ENCODE measurements at places on chromosomes 7 and 10.

- DNase-seq = no peak
Measured at GRCh38 chr7:94391726-94392392, 2.8 kb upstream of the COL1A2 start.

- no peak for DNase-seq
Measured at GRCh38 chr7:126305671-126306070, 947.1 kb downstream of the GRM8 start.

DNA sequence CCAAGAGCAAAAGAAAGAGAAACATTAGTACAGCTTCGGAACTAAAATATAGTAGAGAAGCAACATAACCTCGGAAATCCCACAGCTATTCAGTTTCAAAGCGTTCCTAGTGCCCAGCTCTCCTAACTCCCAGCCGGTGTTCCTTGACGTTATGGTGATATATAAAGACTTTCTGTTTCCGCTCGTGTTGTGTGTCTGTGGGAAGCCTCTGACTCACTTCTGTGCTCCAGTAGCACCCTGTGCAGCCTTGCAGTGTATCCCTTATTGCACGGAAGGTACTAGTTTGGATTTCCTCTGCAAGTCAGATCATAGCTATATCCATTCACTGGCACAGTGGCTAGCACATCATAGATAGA, 535 bp downstream of the ASAH2B start:
- DNase-seq = peak; percentile 3

DNA sequence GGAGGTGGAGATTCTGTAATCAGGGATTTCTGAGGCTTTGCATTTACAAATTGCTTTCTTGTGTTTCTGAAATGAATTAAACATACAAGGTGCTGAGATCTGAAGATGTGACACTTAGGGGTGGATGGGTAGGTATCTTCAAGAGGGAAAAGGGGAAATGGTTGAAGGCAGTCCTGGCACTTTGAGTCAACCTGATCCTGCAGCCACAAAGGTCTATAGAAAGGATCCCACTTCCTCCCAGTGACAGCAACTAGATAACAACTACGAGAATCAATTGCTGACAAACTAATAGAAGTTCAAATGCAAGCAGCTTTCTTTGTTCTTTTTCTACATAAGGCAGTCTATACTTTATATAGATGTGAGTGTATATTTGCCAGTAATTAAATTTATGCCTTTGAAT, 553.3 kb downstream of the MDFIC start:
- DNase-seq = no peak

DNA sequence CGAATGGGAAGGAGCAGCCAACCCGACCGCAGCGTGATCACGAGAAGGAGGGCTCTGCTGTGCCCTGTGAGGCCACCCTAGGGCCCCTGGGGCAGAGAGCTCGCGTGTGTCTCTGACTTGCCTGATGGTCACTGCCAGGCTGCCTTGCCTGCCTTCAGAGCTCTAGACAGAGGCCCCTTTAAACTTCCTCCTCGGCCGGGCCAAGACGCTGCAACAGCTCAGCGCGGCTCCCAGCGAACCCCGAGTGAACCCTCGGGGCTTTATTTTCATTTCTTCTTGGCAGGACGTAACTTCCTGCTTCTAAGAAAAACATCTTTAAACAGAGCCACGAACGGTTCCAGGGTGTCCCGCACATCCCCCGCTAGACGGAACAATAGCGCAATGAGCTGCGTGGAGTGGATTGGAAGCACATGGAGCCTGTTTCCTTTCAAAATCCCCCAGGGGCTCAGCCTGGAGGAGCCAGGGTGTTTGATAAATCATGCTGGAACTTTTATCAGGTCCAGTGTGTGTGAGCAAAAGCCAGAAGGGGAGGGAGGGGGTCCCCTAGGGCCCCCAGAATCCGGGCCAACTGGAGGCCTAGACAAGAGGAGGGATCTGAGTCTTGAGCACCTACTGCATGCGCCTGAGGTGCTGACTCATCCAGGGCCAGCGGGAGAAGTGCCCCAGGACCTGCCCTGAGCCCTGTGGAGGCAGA, 134.1 kb upstream of the GDF10 start:
- DNase-seq = peak; percentile 42

- DNase-seq = no peak
Measured at GRCh38 chr10:121368347-121369025, 229.8 kb downstream of the FGFR2 start.

DNA sequence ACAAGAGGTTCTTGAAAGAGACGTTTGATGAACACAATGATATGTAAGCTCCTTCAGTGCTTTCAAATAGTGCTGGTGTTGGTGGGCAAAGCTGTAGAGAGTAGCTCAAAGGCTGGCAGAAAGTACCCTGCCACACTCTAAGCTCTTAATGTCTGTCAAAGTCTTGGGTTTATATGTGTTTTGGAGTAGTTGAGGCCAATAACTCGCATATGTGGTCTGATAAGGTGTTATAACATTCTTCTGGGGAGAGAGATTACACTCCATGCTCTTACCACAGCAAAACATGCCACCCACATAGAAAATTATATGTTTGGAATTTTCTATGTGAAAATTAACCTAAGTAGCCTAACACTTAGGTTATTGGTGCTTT, 30.8 kb upstream of the NME8 start:
- no peak for DNase-seq

- DNase-seq = no peak
Measured at GRCh38 chr10:29835055-29835454, 200.3 kb upstream of the SVIL start.

GRCh38 chr7:81501220-81501619, 268.6 kb downstream of the HGF start:
- no peak for DNase-seq

DNA sequence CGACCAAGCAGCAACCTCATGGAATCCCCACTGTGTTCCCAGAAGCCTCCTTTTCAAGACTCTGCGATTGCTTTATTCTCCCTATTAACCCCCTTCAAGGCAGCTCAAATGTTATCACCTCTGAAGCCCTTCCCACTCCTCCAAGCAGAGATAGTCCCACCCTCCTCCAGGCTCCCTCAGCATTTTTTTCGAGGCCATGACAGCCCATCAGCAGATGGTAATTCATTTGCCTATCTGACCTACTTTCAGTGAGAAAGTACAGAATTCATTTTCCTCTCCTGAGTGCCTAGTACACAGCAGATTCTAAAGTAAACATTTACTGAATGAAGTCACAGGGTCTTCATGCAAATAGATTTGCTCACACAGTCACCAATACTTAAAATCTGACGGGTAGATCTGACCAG, 47.8 kb downstream of the HERPUD2 start:
- DNase-seq = no peak

DNA sequence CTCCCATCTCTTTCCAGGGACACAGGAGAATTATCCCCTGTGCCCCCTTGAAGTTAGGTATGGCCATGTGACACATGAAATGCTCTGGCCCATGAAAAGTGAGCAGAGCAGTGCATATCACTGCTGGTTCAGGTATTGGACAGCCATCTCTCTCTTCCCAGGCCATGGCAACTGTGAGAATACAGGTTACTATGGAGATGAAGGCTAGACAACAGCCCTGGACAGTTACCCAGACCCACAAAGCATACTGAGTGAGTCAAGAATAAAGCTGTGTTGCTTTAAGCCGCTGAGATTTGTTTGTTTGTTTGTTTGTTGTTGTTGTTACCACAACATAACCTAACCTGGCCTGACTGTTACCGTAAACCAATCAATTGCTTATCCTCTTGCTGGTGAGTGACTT, 722.3 kb downstream of the KCNMA1 start:
- no peak for DNase-seq

DNA sequence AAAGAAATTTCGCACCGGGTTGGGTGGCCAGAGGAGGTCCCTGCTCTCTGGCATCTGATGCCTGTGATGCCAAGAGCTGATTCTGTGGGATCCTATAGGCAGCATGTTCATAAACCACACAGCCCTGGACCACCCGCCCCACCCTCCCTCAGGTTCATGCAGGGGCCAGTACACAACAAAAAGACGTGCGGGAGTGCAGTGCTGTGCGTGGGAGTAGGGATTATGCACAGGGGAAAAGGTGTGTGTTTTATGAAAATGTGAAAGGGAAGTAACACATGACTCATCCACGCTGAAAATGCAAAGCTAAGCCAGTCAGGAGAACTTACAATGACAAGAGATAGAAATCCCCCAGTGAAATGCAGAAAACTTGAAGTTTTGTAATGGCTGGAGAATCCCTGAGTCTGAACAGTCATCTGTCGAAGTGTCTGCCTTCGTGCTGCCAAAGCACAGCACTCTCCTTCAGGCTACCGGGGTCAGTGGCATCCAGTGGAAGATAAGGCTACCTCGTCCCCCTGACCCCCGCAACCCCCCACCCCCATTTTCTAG, 1.1 kb downstream of the KIAA1217 start:
- peak; percentile 14 for DNase-seq

- no peak for DNase-seq
Measured at GRCh38 chr7:122300211-122300932, 4.2 kb downstream of the FEZF1 start.

GRCh38 chr7:129162732-129163131, 18.2 kb downstream of the TSPAN33 start:
- no peak for DNase-seq

GRCh38 chr7:152403726-152404125, 32.1 kb downstream of the KMT2C start:
- no peak for DNase-seq

DNA sequence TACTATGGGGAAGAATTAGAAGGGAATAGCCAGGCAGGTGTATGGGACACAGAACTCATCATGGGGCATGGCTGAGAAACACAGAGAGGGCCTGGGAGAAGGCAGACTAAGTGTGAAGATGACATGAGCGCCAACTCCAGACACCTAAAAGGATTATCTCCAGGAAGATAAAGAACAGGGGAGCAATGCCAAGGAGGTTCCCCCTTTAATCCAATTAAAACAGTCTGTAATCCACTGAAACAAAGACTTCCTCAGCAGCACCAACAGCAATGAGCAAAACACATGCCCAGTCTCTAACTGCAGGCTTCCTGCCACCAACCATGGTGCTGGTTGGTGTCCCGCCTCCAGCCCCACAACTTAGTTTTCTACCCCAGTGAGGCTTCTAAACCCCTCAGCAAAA, 108.9 kb downstream of the GRID1 start:
- DNase-seq = no peak

DNA sequence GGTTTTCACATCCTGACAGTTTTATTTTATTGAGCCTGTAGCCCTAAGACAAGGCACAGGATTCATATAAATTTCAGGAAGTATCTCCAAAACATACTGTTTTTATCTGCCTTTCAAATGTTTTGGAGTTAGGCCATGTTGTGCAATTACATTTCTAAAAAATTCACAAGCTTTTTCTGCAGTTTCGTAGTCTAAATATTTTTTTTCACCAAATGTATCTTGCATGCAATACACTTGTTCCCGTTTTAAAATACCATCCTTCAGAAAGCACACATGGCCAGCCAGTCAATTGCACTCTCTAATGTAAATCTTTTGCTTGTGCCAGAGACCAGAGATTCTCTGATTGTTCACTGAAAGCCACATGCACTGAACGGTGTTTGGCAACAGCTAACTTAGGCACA, 161.5 kb upstream of the PRKCQ start:
- DNase-seq = no peak
